ENCODE measurements at places on chromosomes 1 and 21.

- DNase-seq = no peak
These were observed 37.8 kb upstream of the CD34 start for GRCh38 chr1:207948536-207949250.

DNA sequence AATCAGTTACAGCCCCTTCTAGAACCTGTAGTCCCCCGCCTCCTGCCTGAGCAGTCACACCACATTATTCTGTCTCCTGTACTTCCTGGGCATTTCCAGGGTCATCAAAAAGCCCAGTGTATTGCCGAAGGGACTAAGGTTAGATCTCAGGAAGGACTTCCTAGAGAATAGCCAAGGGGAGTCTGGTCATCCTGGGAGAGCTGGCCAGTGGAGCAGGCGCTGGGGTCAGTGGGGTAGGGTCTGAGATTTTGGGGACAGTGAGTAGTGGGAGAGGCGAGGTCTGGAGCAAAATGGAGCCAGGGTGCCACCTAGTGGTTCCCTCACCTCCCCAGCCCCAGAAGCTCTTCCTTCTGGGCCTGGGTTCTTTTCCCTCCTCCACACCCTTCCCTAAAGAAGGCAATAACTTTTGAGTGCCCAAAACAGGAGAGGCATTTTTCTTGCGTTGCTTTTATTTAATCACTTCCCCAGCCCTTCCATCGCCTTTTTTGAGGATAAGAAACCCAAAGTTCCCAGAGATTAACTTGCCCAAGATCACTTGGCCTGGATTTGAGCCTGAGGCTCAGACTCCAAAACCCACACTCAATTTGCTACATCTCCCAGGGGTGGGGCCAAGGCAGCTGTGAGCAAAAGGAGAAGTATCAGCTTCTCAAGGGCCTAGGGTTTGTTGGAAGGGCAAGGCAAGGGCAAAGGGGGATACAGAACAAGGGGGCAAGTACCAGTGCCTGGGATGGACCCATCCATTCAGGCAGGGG, 7.3 kb upstream of the PMVK start:
- no peak for DNase-seq

GRCh38 chr1:199218065-199218464, 579.2 kb downstream of the PTPRC start:
- DNase-seq = no peak

DNA sequence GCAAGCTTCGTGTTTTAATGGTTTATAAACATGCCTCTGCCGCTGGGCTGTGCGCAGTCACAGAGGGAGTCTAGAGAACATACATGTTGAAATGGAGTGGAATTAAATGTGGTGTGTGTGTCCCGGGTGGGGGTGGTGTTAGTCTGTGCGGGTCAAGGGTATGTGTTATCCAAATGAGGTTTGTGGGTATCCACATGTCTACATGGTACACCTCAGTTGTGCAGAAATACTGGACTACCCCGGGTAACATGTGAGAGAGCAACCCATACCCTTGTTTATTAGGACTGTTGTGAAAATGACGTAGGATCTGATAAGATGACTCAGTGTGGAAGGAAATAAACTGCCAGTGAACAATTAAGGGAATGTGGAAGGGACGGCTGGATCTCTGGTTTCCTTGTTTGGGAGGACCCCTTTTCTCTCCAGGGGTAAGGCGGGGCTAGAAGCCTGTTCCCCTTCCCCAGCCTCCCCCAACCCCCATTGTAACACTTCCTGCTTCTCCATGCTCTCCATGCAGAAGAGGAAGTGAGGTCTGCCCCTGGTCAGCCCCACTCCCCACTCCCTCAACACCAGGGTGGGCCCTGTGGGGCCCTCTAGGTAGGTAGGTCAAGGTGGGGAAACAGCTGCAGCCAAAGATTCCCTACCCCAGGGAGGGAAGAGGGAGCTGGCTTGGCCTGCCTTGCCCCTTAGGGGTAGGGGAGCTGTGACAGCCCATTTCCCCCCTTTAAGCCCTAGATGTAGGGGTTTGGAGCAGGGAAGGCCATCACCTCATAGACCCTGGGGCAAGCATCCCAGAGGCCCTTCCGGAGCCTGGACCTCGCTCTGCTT, 690 bp downstream of the EPS8L3 start:
- no peak for DNase-seq

GRCh38 chr1:26553942-26554682, 24.6 kb downstream of the RPS6KA1 start:
- DNase-seq = no peak

GRCh38 chr1:74502858-74503257, 9.6 kb downstream of the LRRC53 start:
- DNase-seq = no peak

DNA sequence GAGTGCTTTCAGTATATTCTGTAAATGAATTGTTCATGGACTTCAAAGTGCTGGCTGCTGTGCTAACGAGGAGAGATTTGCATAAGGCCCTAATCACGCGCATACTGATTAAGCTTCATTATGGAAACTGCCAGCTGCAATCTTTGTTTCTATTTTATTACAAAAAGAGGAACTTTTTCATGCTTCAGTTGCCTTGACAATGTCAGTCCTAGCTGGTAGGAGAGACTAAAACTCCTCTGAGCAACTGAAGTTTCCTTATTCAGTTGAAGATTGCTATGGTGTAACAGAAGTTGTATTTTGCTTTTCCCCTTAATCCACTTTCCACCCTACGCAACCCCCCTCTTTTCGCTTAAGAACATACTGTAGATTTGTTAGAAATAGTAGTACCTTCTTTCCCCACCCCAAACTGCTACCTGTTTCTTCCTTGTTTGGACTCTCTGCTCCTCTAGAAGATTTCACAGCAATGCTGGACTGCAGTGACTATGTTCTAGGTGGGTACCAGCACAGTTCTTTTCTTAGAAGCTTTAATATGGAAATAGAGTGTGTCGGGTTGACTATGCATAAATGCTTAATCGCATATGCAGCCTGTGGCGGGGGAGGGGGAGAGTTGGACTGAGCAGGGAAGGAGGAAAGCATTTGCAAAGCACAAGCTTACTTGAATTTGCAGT, 108.3 kb downstream of the POU2F1 start:
- no peak for DNase-seq
